Activated T-cell treated with anti-CD3 and anti-CD28 coated beads, Interleukin-2, amount 50 U/mL, for 72 hours (primary cell): ENCODE measurements at places on chromosomes 2 and 18.

DNA sequence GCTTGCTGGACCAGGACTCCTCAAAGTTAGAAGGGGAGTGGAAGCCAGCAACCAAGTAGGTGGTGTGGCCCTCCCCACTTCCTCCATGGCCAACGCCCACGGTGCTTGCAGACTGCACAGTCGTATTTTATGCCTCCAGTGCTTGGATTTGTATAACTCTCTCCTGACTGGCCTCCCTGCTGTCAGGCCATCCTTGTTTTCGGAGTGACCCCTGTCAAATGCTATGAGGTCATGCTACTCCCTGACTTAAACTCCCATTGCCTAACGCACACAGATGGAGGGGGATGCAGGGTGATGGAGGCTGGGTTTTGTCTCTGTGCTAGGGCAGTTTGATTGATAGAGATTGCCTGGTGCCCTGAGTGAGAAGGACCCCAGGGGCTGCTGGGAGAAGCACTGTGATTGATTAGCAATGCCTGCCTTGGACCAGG, 36.1 kb downstream of the GLI2 start:
- H3K36me3 ChIP-seq, result no peaks in the 10 kb centered on the region
- no peak overlapping the region for H3K4me3 ChIP-seq
- H3K27ac ChIP-seq, result no peak overlapping the region
- H3K4me1 ChIP-seq, result no peaks in the 10 kb centered on the region
- no peaks in the 10 kb centered on the region for H3K27me3 ChIP-seq

GRCh38 chr2:219627103-219628100, at the start of gene SLC4A3:
TSS of gene SLC4A3 (plus strand) at chr2:219627630. CDS start at chr2:219627993, 363 bp downstream.
- H3K36me3 ChIP-seq, result no peaks in the 10 kb centered on the region
- peaks cover 20% of the 10 kb centered on the region for H3K27me3 ChIP-seq
- DNase-seq, result peak; percentile 24
- H3K4me3 ChIP-seq, result peak within 1 kb of the TSS; percentile 74

DNA sequence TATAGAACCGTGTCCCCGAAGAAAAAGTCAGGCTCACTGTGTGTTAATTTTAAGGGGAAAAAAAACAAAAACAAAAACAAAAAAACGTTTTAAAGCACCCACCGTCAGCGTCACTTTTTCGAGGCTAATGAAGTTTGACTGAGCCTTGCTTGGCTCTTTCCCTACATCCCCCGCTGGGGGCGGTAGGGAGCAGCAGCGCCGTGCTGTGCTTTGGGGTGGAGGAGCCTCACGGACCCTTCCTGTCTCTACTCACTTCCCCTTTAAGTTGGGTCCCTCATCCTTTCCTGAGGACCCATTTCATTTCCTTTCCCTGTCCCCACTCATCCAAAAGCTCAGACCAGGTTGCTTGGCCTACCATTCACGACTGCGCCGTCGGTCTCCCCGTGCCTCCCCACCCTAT, 82.8 kb upstream of the RPL31 start:
- peaks cover 6% of the 10 kb centered on the region for H3K4me1 ChIP-seq
- no peak overlapping the region for H3K27ac ChIP-seq
- peak; percentile 40 for DNase-seq
- H3K36me3 ChIP-seq, result no peaks in the 10 kb centered on the region
- no peak overlapping the region for H3K4me3 ChIP-seq

- H3K27me3 ChIP-seq, result peaks cover 22% of the 10 kb centered on the region
- H3K4me1 ChIP-seq, result no peaks in the 10 kb centered on the region
- no peaks in the 10 kb centered on the region for H3K36me3 ChIP-seq
- no peak overlapping the region for H3K27ac ChIP-seq
- no peak overlapping the region for H3K4me3 ChIP-seq
These were observed 66.1 kb downstream of the MARCO start for GRCh38 chr2:119008108-119008507.

DNA sequence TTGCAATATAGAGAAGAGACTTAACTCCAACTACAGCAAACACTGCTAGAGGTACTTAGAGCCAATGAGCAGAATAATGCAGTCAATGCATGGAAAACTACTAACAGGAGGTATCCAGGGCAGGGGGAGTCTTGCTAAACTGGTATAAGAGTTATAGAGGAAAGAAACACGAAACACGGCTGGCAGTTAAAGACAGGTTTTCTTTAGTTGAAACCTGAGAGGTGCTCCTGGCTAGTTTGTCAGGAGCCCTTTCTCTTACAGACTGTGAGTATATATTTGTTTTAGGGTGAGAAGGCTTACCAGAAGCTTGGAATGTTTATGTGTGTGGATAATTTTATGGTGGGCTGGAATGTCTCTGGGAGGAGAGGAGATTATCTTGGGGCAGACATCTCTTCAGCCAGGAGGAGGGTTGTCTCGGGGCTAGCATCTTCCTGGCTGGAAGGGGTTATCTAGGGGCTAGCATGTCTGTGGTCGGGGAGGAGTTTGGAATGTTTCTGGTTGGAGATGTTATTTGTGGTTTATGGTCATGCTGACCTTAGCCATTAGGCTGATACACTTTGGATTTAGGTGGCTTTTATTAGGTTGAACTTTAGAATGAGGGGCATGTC, 1048.8 kb downstream of the DPP10 start:
- DNase-seq, result no peak
- H3K27ac ChIP-seq, result no peak overlapping the region
- no peaks in the 10 kb centered on the region for H3K36me3 ChIP-seq
- H3K4me3 ChIP-seq, result no peak overlapping the region
- H3K4me1 ChIP-seq, result no peaks in the 10 kb centered on the region

- peaks cover 14% of the 10 kb centered on the region for H3K4me1 ChIP-seq
- H3K4me3 ChIP-seq, result no peak overlapping the region
- H3K27me3 ChIP-seq, result peaks cover 21% of the 10 kb centered on the region
- no peak overlapping the region for H3K27ac ChIP-seq
These were observed 172.2 kb upstream of the HAAO start for GRCh38 chr2:42964439-42965083.

DNA sequence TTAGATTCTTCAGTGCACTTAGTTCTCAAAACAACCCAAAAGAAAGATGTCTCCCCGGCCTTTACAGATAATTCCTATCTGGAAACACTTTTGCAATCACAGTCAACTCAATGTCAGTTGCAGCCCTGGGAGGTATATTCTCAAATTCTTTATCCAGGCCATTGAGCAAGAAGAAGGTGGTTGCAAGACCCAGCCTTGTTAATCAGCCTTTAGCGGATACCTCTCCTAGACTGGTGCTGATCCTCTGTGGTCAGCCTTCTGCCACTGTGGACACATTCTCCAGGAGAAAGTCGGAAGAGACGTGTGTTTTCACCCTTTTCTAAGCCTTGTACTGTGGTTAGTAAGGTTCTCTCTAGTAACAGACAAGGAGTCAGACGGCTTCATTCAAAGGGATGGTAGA, 7.8 kb upstream of the FZD7 start:
- no peaks in the 10 kb centered on the region for H3K4me1 ChIP-seq
- no peak overlapping the region for H3K27ac ChIP-seq
- no peaks in the 10 kb centered on the region for H3K36me3 ChIP-seq
- DNase-seq, result no peak

DNA sequence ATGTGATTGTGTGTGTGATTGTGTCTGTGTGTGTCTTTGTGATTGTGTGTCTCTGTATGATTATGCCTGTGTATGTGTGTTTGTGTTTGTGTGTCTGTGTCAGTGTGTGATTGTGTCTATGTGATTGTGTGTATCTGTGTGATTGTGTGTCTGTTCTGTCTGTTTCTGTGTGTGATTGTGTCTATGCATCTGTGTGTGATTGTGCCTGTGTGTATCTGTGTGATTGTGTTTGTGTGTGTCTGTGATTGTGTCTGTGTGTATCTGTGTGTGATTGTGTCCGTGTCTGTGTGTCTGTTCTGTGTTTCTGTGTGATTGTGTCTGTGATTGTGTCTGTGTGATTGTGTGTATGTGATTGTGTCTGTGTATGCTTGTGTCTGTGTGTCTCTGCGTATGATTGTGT, 12.1 kb upstream of the KLHL30 start:
- no peak for DNase-seq
- no peaks in the 10 kb centered on the region for H3K4me1 ChIP-seq
- no peaks in the 10 kb centered on the region for H3K36me3 ChIP-seq
- no peaks in the 10 kb centered on the region for H3K27me3 ChIP-seq

DNA sequence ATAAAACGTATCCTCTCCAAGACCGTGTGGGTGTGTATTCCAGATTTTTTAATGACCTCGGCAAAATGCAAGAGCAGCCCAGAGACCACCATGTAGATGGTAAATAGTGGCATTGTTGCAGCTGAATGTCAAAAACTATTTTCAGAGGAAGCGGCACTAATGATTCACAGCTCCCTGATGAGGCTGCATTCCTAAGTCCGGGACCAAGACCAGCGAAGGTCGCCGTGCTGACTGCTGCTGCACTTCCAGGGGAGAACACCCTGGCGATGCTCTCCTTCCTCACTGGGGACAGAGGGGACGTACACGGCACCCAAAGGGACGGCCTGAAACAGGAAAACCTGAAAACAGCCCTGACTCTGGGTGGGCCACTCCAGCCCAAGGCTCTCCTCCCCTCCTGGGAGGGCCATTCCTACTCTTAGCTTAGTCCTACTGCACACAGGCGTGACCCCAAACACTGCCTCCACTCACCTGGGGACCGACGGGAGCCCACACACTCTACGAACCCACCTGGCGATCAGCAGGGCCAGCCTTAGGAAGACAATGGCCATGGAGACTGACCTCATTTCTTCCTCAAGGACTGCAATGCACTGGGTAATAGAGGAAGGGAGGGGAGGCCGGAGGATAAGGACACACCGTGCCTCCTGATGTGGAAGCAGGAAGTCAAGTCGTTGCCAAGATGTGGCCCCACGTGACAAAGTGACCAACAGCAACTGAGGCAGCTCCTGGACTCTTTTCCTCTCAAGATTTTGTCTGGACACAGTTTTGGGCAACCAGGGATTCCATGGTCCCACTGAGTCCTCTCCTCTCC, 82.8 kb downstream of the ZNF516 start:
- H3K4me1 ChIP-seq, result peaks cover 33% of the 10 kb centered on the region
- DNase-seq, result no peak
- H3K4me3 ChIP-seq, result no peak overlapping the region
- no peak overlapping the region for H3K27ac ChIP-seq
- H3K27me3 ChIP-seq, result no peaks in the 10 kb centered on the region
- peaks cover 3% of the 10 kb centered on the region for H3K36me3 ChIP-seq

DNA sequence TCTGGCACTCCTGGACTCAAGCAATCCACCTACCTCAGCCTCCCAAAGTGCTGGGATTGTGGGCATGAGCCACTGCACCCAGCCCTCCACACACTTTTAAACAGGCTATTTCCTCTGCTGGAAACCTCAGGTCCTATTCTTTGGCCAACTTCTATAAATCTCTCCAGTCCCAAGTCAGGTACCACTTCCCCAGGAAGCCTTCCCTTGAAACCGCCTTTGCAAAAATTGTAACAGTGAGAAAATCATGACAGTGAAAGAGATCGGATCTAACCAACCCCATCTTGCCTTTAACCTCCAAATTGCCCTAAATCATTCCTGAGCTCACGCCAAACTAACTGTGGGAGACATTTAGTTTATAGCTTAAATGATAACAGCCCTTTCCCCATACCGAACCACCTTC, 67.3 kb upstream of the CABLES1 start:
- DNase-seq, result no peak
- H3K27me3 ChIP-seq, result no peaks in the 10 kb centered on the region
- H3K4me1 ChIP-seq, result peaks cover 45% of the 10 kb centered on the region
- H3K36me3 ChIP-seq, result peaks cover 7% of the 10 kb centered on the region
- H3K4me3 ChIP-seq, result no peak overlapping the region

GRCh38 chr2:172052000-172052983, 33.0 kb upstream of the DLX1 start:
- H3K4me3 ChIP-seq, result no peak overlapping the region
- H3K27ac ChIP-seq, result no peak overlapping the region
- no peak for DNase-seq
- peaks cover 2% of the 10 kb centered on the region for H3K36me3 ChIP-seq

GRCh38 chr2:148901142-148901541, 26.1 kb downstream of the KIF5C start:
- no peak overlapping the region for H3K4me3 ChIP-seq
- no peaks in the 10 kb centered on the region for H3K4me1 ChIP-seq
- H3K36me3 ChIP-seq, result no peaks in the 10 kb centered on the region
- H3K27ac ChIP-seq, result no peak overlapping the region
- H3K27me3 ChIP-seq, result no peaks in the 10 kb centered on the region

GRCh38 chr2:26843041-26843440, 4.9 kb upstream of the DPYSL5 start:
- H3K27me3 ChIP-seq, result peaks cover 55% of the 10 kb centered on the region
- DNase-seq, result no peak
- no peak overlapping the region for H3K4me3 ChIP-seq
- H3K36me3 ChIP-seq, result no peaks in the 10 kb centered on the region
- peaks cover 13% of the 10 kb centered on the region for H3K4me1 ChIP-seq

GRCh38 chr2:215699700-215700538, 264.1 kb upstream of the FN1 start:
- H3K27ac ChIP-seq, result no peak overlapping the region
- DNase-seq, result no peak
- H3K4me3 ChIP-seq, result no peak overlapping the region
- peaks cover 2% of the 10 kb centered on the region for H3K36me3 ChIP-seq

DNA sequence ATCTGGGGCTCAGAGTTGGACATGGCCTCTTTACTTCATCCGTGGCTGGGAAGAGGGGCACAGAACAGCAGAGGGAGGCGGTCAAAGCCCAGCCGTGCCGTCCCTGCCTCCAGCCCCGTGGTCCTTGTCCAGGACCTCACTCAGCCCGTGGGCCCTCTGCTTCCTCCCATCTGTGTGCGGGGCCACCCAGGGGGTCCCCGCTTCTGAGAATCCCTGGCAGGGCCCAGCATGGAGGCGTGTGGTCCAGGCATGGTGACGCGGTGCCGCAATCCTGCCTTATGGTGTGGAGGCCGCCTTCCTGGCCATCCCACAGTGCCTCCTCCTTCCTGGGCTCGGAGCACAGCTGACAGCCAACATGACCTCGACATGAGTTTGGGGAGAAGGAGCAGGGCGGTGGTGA, 232.6 kb downstream of the FAM210A start:
- no peak for DNase-seq
- H3K27ac ChIP-seq, result no peak overlapping the region
- peaks cover 20% of the 10 kb centered on the region for H3K4me1 ChIP-seq

DNA sequence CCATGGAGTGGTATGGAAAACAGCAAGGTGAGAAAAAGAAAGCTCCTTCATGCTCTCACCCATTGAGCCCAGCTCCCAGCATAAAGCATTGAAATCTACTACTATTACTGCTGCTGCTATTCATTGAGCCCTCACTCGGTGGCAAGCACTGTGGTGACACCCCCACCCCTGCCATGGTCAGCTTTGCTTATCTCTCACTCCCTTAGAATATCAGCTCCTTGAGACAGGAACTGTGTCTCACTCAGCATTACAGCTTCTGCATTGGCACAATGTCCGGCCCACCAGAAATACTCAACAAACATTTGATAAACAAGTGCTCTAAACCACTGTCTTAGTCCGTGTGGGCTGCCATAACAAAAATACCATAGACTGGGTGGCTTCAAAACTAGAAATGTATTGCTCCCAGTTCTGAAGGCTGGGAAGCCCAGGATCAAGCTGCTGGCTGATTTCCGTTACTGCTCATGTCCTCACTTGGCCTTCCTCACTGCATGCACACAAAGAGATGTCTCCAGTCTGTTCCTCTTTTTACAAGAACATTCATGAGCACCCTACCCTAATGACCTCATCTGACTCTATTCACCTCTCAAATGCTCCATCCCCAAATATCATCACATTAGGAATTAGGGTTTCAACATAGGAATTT, 116.3 kb downstream of the ZBTB7C start:
- H3K27ac ChIP-seq, result no peak overlapping the region
- no peaks in the 10 kb centered on the region for H3K27me3 ChIP-seq
- no peaks in the 10 kb centered on the region for H3K4me1 ChIP-seq
- no peak for DNase-seq
- H3K4me3 ChIP-seq, result no peak overlapping the region
